Colonic mucosa (tissue), 4 donors: ENCODE measurements at places on chromosomes 12 and 14. TPM values are rescaled to one million over a fixed set of nuclear protein-coding genes. Genes with fewer than 3 reads are reported as not detected.

The LIN7A gene
- 0.17 TPM for total RNA-seq

The C12orf60 gene
- 0.89 TPM for total RNA-seq

The GLT8D2 gene
- total RNA-seq: 5.1 TPM

The NFATC4 gene
- total RNA-seq: 11.2 TPM

The VDR gene
- 124 TPM for total RNA-seq

The FOXM1 gene
- total RNA-seq: 18.4 TPM

The RASAL1 gene
- total RNA-seq: 9.0 TPM

The LRRC10 gene
- total RNA-seq: not detected

The CLEC7A gene
- 6.8 TPM for total RNA-seq

The HPD gene
- 0.91 TPM for total RNA-seq

The NEUROD4 gene
- not detected for total RNA-seq

The C1R gene
- 104 TPM for total RNA-seq

The TAS2R19 gene
- 1.9 TPM for total RNA-seq

The KLHDC2 gene
- total RNA-seq: 68.7 TPM
